ENCODE measurements at places on chromosomes 5 and 9. TPM values are rescaled to one million over a fixed set of nuclear protein-coding genes. Genes with fewer than 3 reads are reported as not detected.

Gene ACTBL2
- total RNA-seq: not detected

Gene CDH9
- not detected for total RNA-seq

Gene PDCD1LG2
- 0.13 TPM for total RNA-seq

Gene EQTN
- not detected for total RNA-seq

Gene LSM11
- total RNA-seq: 3.3 TPM

Gene GIN1
- 4.5 TPM for total RNA-seq

Gene CDH18
- not detected for total RNA-seq

Gene RMND5B
- total RNA-seq: 29.8 TPM

Gene MEIKIN
- total RNA-seq: not detected

Gene CCDC127
- total RNA-seq: 5.6 TPM

Gene PCDHA8
- total RNA-seq: not detected

Gene C5orf24
- total RNA-seq: 15.7 TPM

Gene C5orf47
- total RNA-seq: not detected

Gene SHB
- 50.6 TPM for total RNA-seq

Gene IFNB1
- total RNA-seq: not detected

Gene WNK2
- 4.1 TPM for total RNA-seq

Gene CCL27
- total RNA-seq: not detected

Gene EPB41L4A
- 2.8 TPM for total RNA-seq

Gene SLC34A3
- 0.11 TPM for total RNA-seq

Measured in A549 treated with GW870086 at 1 μM for 4 hours (cell line).